ENCODE measurements at places on chromosomes 3 and 15.

DNA sequence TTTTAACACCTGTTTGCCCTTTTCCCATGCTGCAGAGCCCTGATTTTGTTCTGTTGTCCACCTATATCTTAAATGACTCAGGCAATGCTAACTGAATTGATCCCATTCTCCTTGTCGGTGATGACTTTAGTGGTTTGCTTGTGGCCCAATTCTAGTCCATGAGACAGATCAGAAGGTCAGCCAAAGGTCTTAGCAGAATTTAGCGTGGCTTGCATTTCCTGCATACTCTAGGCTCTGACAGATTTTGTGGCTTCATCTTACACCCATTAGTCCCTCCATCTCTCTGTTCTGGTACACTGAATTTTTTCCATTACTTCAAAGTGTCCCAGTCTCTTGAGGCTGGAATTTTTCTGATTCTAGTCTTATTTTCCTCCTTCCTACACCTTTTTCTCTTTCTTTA is 161.9 kb downstream of the STAC start:
- no peak for DNase-seq

- no peak for DNase-seq
Measured at GRCh38 chr3:183324083-183324482, 71.0 kb downstream of the B3GNT5 start.

DNA sequence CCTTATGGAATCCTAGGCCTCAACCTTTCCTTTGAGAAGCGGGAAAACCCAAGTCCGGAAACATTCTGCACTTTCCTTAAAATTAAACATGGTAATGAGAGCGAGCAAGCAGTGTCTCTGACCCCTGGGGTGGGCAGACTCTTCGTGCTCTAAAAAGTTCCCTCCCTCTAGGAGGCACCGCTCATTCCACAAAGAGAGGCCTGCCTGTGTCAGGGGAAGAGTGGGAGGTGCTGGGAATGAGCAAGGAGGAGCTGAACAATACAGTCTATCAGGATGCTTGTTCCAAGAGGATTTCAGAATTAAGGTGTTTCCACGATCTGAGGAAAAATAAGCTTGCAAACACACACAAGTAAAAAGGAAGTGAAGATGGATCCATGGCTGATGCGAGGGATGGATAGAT is 6.0 kb upstream of the RLBP1 start:
- no peak for DNase-seq

- no peak for DNase-seq
Measured at GRCh38 chr3:13098192-13098988, 25.2 kb upstream of the IQSEC1 start.
